ENCODE measurements at places on chromosomes 3 and 15. TPM values are rescaled to one million over a fixed set of nuclear protein-coding genes. Genes with fewer than 3 reads are reported as not detected.

The ALPK3 gene
- 16.1 TPM for total RNA-seq

The DLG1 gene
- total RNA-seq: 70.3 TPM

The CADPS gene
- 2.5 TPM for total RNA-seq

DNA sequence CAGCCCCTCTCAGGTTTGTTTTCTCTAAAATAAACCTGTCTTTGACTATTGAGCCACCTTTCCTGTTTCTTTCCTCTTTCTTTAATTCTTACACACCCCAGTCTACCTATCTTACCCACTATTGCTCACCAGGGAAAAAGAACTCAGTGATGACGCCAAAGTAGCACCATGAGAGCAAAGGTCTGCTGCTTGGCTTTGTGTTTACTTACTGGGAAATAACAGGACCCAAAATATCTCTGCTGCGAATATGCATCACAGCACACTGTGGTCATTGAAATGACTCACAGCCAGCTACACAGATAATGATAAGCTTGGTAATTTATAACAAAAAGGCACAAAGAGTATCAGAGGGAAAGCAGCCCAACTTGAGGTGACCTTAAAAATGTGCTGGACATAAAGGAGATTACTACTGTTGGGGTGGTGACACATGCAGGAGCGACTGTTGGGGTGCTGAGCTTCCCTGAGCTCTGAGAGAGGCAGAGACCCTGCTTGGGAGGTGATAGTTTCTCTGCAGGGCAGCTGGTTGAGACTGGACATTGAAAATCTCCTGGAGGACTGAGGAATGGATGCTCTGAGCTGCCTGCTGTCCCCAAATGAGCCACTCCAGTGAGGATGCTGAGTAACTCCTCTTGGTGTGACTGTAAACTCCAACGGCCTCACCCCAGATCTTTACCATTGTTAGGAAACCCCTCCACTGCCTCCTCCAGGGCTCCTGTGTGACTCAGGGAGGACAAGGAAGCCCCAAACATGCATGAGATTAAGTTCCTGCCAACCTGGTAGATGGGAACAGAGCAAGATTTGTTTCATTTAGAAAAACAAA is 14.5 kb downstream of the EFCAB12 start:
- H3K4me1 ChIP-seq: no peaks in the 10 kb centered on the region
- no peak overlapping the region for H3K4me3 ChIP-seq
- no peak overlapping the region for H3K27ac ChIP-seq
- no peaks in the 10 kb centered on the region for H3K36me3 ChIP-seq

DNA sequence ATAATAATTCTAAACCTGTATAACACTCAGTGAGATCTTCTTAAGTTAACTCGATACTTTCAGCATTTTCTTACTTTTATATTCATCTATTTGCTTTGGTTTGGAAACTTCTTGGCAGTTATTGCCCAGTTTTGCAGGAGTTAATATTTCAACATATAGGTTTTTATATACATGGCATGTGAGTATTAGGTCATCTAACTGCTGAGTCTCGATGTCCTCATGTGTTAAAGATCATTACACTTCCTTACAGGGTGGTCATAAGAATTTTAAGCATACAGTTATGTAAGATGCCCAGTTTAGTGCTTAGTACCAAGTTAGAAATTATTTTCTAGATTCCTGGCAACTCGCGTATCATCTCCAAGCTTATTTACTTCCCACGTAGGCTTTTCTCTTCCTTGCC is 62.9 kb downstream of the TMEM39A start:
- DNase-seq: no peak
- H3K36me3 ChIP-seq: peaks cover 89% of the 10 kb centered on the region
- no peak overlapping the region for H3K4me3 ChIP-seq
- peaks cover 5% of the 10 kb centered on the region for H3K4me1 ChIP-seq

DNA sequence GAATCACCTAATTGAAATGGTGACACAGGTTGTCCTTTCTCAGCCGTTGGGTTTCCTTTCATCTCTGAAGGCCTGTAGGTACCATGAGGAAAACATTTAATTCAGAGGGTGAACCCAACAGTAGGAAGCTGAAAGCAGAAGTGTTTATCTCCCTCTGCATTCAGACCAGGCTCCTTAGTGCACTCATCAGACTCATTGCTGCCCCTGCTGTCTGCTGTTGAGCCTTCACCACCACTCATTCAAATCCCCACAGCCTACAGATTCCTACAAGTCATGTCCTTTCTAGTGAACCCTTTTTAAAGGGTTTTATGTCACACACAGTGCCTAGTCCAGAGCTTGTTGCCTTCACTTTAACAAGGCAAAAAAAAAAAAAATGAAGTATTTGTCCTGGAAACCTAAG is 13.4 kb downstream of the WDR48 start:
- peaks cover 61% of the 10 kb centered on the region for H3K36me3 ChIP-seq
- H3K4me1 ChIP-seq: no peaks in the 10 kb centered on the region
- no peaks in the 10 kb centered on the region for H3K27me3 ChIP-seq
- no peak overlapping the region for H3K27ac ChIP-seq
- H3K4me3 ChIP-seq: no peak overlapping the region

DNA sequence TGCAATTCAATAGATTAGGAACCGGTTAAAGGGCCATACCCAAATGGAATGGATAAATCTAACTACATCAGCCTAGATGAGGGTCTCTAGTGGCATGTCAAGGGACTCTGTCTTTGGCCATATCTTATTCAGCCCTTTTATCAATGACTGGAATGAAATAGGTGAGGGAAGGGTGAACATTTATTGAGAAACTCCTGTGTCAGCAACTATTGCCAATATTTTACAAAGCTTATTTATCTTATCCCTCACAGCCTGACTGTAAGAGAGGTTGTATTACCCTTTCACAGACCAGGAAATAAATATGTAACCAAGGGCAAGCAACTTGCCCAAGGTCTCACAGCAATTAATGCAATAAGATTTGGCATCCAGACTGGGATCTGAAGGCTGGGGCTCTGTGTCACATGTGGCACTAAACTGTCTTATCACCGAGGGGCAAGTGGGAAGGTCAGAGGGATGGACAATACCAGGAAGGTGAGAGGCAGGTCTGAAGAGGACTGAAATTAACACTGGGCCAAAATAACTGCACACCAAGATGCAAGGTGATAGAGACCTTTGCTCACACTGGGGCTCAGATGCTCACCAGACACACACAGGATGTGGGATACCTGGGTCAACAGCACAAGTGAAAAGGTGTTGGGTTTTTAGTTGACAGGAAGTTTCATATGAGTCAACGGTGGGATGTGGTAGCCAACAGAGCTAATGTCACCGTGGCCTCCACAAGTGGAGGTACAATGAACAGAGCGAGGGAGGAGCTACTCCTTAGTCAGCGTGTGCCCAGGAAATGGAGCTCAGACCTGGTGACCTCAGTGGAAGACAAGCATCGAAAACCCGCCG is 261.3 kb downstream of the RPLP1 start:
- no peak overlapping the region for H3K27ac ChIP-seq
- no peaks in the 10 kb centered on the region for H3K4me1 ChIP-seq
- no peaks in the 10 kb centered on the region for H3K36me3 ChIP-seq
- H3K27me3 ChIP-seq: no peaks in the 10 kb centered on the region
- DNase-seq: no peak

DNA sequence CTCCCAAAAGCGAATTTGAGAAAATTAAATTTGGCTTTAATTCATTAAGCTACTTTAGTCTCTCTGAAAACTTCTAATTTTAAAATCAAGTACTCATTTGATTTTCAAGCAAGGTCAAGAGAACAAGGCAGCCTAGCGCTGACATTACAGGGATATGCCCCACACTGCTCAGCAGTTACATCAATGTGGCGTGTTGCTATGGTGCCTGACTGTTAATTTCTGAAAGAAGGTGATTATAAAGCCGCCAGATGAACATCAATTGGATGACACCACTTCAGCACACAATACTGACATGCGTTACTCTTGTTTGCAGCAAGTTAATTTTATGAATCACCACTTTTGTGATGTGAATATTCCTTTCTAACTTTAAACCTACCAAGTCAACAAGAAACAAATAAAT is 284.4 kb downstream of the FOXP1 start:
- H3K36me3 ChIP-seq: no peaks in the 10 kb centered on the region
- H3K4me3 ChIP-seq: no peak overlapping the region
- no peak for DNase-seq
- no peaks in the 10 kb centered on the region for H3K27me3 ChIP-seq

- no peak overlapping the region for H3K4me3 ChIP-seq
- H3K36me3 ChIP-seq: peaks cover 30% of the 10 kb centered on the region
- H3K4me1 ChIP-seq: peaks cover 13% of the 10 kb centered on the region
- no peaks in the 10 kb centered on the region for H3K27me3 ChIP-seq
Measured at GRCh38 chr3:49535971-49536874, 18.1 kb upstream of the BSN start.

- H3K4me1 ChIP-seq: peaks cover 8% of the 10 kb centered on the region
- H3K27ac ChIP-seq: no peak overlapping the region
- no peaks in the 10 kb centered on the region for H3K27me3 ChIP-seq
- no peaks in the 10 kb centered on the region for H3K36me3 ChIP-seq
- no peak overlapping the region for H3K4me3 ChIP-seq
Measured at GRCh38 chr3:54999159-54999558, 71.3 kb upstream of the LRTM1 start.

DNA sequence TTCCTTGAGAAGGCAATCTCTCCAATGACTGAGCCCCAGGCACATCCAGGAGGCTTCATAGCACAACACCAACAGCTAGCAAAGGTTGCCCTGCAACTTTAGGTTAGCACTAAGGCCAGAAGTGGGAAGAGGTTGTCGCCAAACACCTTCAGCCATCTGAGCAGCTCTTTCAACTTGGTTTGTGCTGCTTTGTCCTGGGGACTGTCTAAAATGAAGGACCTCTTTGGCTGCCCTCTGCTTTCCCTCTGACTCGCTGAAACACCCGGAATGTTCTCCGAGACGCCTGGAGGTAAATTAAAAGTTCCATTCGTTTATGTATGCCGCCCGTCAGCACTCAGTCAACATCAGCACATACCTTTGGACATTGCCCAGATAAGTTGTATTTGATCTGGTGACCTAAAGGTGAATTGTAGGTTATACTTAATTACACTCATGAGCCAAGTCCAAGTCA is 121.2 kb upstream of the NR2F2 start:
- H3K4me3 ChIP-seq: no peak overlapping the region
- H3K4me1 ChIP-seq: no peaks in the 10 kb centered on the region
- no peak overlapping the region for H3K27ac ChIP-seq
- DNase-seq: no peak
- H3K27me3 ChIP-seq: no peaks in the 10 kb centered on the region

The IL5RA gene
- total RNA-seq: 1.2 TPM

DNA sequence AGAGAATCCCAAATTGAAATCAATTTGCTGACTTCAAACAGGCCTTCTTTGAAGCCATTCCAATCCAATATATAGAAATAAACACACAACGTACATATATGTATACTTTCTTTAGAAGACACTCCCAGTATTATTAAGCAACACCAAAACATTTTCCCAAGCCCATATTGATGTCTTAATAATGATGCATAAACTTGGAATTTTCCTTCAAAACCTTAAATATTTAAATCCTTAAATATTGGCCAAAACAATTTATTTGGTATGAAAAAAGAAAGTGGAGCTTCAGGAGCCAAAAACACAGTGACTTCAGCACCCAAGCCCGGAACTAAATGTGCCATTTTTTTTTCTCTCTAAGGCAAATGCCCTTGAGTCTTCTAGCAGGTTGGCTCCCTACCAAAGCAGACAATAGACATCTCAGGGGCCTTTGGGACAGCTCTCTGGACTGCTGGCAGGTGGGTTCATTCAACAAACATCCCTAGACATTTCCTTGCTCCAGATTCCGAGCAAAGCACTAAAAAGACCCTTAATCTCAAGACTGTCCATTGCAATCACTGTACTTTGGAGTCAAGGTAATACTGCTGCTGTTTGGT is 384.7 kb downstream of the NTRK3 start:
- H3K4me1 ChIP-seq: no peaks in the 10 kb centered on the region
- no peak overlapping the region for H3K27ac ChIP-seq
- H3K27me3 ChIP-seq: no peaks in the 10 kb centered on the region
- H3K4me3 ChIP-seq: no peak overlapping the region
- no peak for DNase-seq

GRCh38 chr3:30456264-30456663 is 150.1 kb upstream of the TGFBR2 start:
- H3K27ac ChIP-seq: peak overlapping the region; percentile 67
- H3K27me3 ChIP-seq: no peaks in the 10 kb centered on the region

GRCh38 chr3:189144645-189145044 is 27.1 kb upstream of the TPRG1 start:
- H3K27me3 ChIP-seq: no peaks in the 10 kb centered on the region
- no peaks in the 10 kb centered on the region for H3K4me1 ChIP-seq
- H3K4me3 ChIP-seq: no peak overlapping the region
- H3K36me3 ChIP-seq: no peaks in the 10 kb centered on the region
- no peak for DNase-seq
- no peak overlapping the region for H3K27ac ChIP-seq

- no peak overlapping the region for H3K27ac ChIP-seq
- no peaks in the 10 kb centered on the region for H3K27me3 ChIP-seq
- H3K36me3 ChIP-seq: no peaks in the 10 kb centered on the region
- H3K4me3 ChIP-seq: no peak overlapping the region
Measured at GRCh38 chr3:74273555-74274402, 340.7 kb downstream of the CNTN3 start.

- H3K4me3 ChIP-seq: no peak overlapping the region
- no peak for DNase-seq
- no peaks in the 10 kb centered on the region for H3K4me1 ChIP-seq
- H3K27ac ChIP-seq: no peak overlapping the region
Measured at GRCh38 chr3:143252931-143253330, 133.4 kb downstream of the CHST2 start.

The PPIP5K1 gene
- total RNA-seq: 73.4 TPM

DNA sequence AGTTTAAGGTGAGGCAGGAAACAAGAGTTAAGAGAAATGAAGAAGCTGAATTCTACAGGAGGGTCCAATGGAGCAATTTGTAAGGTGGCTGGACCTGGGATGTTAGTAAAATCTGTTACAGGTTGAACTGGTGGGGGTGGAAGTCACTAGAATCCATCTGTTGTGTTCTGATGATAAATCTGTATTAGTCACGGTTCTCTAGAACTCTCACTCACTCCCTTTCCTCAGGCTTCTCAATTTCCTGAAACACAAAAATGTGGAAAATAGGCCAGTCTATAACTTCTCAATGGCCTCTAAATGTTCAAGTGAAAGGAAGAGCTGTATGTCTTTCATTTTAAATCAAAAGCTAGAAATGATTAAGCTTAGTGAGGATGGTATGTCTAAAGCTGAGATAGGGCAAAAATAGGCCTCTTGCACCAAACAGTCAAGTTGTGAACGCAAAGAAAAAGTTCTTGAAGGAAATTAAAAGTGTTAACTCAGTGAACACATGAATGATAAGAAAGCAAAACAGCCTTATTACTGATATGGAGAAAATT is 180.2 kb upstream of the CBLB start:
- H3K27me3 ChIP-seq: no peaks in the 10 kb centered on the region
- DNase-seq: no peak
- H3K4me1 ChIP-seq: no peaks in the 10 kb centered on the region
- H3K36me3 ChIP-seq: no peaks in the 10 kb centered on the region
- H3K4me3 ChIP-seq: no peak overlapping the region

The ZBED2 gene
- total RNA-seq: 0.13 TPM

The ALDH1A2 gene
- 18.5 TPM for total RNA-seq

- H3K4me3 ChIP-seq: no peak overlapping the region
- DNase-seq: no peak
- H3K36me3 ChIP-seq: no peaks in the 10 kb centered on the region
- H3K27ac ChIP-seq: no peak overlapping the region
- peaks cover 6% of the 10 kb centered on the region for H3K4me1 ChIP-seq
Measured at GRCh38 chr15:97733373-97733772, 227.1 kb upstream of the ARRDC4 start.

GRCh38 chr15:47362118-47362905 is 355.0 kb upstream of the SEMA6D start:
- no peak overlapping the region for H3K4me3 ChIP-seq
- DNase-seq: no peak
- no peaks in the 10 kb centered on the region for H3K27me3 ChIP-seq
- H3K27ac ChIP-seq: no peak overlapping the region
- H3K4me1 ChIP-seq: peaks cover 7% of the 10 kb centered on the region
